GM10248 (cell line): ENCODE measurements at places on chromosomes 2 and 18.

- no peak for DNase-seq
Measured at GRCh38 chr2:8677646-8678592, 3.9 kb upstream of the ID2 start.

DNA sequence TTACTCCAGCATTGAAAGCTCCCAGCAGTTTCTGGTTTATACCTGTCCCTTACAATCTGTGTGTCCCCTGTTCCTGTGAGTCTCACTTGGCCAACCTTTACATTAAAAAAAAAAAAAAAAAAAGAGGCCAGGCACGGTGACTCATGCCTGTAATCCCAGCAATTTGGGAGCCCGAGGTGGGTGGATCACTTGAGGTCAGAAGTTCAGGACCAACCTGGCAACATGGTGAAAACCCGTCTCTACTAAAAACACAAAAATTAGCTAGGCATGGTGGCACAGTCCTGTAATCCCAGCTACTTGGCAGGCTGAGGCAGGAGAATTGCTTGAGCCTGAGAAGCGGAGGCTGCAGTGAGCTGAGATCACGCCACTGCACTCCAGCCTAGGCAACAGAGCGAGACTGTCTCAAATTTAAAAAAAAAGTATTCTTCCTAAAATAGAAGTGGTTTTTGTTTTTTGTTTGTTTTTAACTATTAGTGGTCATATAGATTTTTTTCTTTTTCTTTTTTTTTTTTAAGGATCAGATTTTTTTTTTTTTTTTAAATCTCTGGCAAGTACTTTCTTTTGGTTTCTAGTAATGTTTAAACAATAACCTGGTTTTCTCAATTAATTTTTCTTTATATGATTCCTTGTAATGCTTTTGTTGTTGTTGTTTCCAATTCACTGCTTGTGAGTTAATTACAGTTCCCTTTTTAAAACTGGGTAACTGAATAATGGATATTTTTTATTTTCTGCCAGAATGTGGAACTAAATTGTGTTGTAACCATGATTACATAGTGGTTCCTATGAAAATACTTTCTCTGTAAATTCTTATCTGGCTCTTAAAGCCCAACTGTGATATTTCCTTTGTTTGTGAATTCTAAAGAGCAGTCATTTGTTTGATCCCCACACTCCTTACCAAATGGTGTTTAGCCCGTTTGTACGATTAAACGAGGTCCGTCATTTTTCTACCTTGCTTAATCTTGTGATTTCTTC, 116.8 kb downstream of the CTAGE1 start:
- DNase-seq: no peak

- no peak for DNase-seq
Measured at GRCh38 chr2:239113615-239114014, 265.7 kb downstream of the TWIST2 start.

DNA sequence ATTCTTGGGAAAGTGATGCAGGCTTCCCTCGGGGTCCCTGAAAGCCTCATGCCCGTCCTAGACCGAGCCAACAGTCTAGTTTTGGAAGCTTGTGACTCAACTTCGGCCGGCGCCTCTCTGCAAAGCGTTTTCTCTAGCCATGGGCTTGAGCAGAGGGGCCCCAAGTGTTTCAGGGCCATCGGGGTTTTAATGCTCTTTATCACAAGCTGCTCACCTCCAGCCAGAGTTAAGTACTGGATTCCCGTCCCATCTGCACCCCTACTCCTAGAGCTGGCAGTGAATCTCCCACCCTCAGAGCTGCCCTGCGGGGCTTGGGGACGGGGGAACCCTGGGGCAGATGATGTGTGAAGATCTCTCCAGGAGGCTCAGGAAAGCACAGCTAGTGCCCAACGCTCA, 7.3 kb downstream of the RAX start:
- DNase-seq: no peak

DNA sequence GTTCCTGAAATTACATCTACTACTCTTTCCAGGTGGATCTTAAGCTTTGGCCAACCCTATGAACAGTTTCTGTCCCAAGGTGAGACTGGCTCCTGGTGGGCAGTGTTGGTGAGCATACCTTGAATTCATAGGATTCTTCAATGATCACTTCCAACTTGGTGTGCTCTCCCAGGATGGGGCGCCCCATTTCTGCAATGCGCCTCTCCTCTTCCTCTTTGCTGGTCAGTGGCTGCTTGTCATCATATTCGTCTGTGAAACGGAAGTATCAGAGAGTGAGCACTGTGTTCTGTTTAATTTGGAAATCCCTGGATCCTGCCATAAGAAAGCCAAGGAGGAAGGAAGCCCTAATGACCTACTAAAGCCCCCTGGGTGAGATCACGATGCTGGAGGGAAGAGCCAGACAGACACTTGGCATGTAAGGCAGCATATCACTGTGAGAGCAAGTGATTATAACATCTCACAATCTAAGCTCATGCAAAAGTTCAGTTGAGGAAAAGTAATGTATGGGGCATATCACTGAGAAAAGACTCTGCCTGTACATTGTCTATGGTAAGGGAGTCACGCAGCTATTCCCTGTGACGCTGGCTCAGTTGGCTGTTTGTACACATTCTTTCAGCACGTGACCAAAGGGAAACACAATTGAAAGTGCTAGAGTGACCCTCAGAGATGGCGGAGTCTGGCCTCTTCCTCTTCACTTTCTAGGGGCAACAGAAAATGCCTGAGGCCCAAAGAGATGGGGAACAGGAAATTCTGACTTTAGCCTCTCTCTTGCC, 287.0 kb downstream of the SLC8A1 start:
- no peak for DNase-seq

DNA sequence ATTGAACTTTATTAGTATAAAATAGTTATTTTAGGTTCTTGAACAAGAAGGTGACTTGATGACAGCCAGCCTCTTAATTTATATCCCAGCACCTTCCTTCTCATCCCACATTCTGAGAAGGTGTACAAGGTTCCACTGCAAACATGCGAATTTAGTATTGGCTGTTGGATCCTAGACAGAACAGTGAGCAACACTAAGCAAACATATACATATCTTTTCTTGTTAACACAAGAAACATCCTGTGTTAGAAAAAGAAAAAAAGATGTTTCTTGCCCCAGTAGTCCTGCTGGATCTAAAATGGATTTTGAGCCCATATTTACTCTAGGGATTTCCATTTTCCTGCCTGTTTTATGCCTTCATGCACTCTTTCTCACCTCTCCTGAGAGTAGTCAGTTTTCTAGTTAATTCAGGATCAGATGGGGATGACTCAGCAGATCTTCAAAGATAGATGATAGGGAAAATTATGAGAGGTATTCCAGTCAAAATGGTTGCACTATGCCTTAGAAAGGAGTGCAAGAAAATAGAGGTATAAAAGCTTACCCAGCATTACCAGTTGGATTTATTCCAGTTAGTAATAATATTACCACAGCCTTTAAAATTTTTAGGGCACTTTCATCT, 336.5 kb downstream of the MEIS1 start:
- DNase-seq: no peak

DNA sequence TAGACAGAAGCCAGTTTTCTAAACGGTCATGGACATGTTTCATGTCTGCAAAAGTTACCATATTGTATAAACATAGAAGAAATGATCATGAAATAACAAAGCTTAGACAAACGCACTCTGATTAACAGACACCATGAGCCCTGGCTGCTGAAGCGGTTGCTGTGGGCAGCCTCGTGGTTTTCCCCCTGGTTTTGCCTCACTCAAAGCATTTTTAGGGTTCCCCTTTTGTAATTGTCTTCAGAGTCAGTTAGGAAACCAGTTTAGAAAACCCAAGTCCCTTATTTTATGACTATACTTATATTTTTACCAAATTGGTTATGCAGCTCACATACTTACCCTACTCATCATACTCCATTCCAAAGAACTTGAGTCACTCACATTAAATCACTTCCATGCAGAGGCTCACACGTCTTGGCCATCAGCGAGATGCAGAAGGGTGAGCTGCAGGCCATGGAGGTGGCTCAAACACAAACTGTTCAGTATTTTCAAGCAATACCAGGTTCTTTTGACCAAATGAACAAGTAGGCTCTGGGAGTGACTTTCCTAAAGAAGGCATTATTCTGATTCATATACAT, 105.6 kb upstream of the SALL3 start:
- no peak for DNase-seq

- DNase-seq: no peak
Measured at GRCh38 chr2:167005096-167005495, 116.8 kb downstream of the XIRP2 start.

DNA sequence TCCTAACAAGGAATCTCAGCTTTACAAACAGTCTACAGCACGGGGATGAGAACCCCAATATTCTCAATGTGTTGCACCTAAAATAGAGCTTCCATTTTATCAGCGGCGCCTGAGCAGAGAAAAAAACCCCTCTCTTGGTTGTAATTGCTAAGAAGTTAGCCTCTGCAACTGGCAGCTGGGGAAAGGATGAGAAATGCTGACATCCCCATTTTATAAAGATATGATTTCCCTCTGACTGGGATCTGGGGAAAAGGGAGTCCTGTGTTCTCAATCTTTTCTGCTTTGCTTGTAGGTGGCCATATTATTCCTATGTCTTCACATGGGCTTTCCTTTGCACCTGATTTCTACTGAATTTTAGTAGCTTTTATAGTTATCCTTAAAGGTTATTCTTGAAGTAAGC, 981.4 kb upstream of the DDX18 start:
- DNase-seq: no peak

GRCh38 chr2:195026261-195026660, 630.8 kb upstream of the SLC39A10 start:
- DNase-seq: no peak

GRCh38 chr18:53152476-53152875, 812.5 kb downstream of the DCC start:
- no peak for DNase-seq
